ENCODE measurements at places on chromosomes 1 and 21.

DNA sequence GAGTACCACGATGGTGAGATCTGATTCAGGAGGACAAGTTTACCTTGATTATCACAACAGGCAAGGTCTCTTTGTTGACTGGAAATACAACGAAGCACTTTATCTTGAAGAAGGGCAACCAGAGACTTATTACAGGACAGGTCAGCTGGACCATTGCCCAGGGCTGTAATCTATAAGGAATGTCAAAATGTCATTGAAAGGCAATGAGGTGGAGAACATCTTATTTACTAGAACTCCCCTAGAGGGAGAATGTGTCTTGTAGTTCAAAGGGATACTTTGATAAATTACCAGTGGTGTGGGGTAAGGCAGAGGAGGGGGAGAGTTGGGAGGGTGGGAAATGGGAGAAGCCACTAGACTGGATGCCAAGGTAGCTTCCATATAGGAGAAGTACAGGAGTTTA lies 212.3 kb downstream of the NCAM2 start:
- no peak for DNase-seq

- no peak for DNase-seq
Observed at GRCh38 chr1:173406783-173407230, 70.3 kb upstream of the PRDX6 start.

GRCh38 chr21:31282095-31282709 lies 61.9 kb downstream of the TIAM1 start:
- no peak for DNase-seq

GRCh38 chr1:232590744-232591082 lies 39.2 kb downstream of the SIPA1L2 start:
- DNase-seq, result no peak

DNA sequence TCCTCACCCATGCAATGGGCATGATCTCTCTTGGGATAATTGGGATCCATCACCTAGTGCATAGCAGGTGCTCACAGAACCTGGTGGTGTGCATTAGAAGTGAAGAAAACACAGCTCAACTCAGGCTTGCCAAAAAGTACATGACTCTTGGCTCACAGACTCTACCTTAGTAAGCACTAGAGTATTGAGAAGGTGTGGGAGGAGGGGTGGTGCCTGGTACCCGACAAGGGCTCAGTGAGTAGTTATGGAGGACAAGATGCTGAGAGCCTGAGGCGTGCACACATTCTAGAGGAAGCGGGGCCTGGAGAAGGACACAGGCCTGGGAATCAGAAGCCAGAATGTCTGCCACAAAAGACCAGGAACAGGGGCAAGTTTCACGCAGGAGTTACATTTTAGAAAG lies 100.3 kb upstream of the GRIK3 start:
- no peak for DNase-seq

All from SIG-M5 (cell line).